Stomach (tissue), 19 donors: ENCODE measurements at places on chromosomes 12 and 14. TPM values are rescaled to one million over a fixed set of nuclear protein-coding genes. Genes with fewer than 3 reads are reported as not detected.

Gene KIF26A
- 1.2 TPM for total RNA-seq

Gene CLEC4C
- not detected for total RNA-seq

Gene ASIC1
- 3.5 TPM for total RNA-seq

Gene PLEKHD1
- total RNA-seq = not detected

Gene IFNG-AS1
- not detected for total RNA-seq

Gene RD3L
- not detected for total RNA-seq

Gene NGB
- 0.18 TPM for total RNA-seq

DNA sequence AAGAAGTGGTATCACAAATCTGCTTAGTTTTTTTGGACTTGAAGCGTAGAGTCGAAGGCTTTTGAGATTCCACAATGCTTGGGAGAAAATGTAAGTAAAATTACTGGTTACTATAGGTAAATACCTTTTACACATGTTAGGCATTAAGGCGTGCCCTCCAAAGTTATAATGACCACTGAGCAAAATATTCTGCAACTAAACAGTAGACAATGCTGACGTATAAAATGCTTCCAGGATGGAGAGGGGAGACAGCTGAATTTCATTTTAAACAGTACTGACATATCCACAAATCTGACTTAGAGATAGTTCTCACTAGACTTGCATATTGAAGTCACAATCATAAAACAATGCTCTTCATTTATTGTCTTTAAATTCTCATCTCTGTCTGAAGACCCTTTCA is 144.5 kb upstream of the DCN start:
- no peaks in the 10 kb centered on the region for H3K27me3 ChIP-seq
- H3K4me3 ChIP-seq = no peak overlapping the region
- no peaks in the 10 kb centered on the region for H3K4me1 ChIP-seq
- H3K36me3 ChIP-seq = no peaks in the 10 kb centered on the region
- no peak overlapping the region for H3K27ac ChIP-seq
- DNase-seq = no peak

GRCh38 chr12:83574142-83574541 is 887.4 kb downstream of the TMTC2 start:
- H3K27me3 ChIP-seq = no peaks in the 10 kb centered on the region
- no peaks in the 10 kb centered on the region for H3K36me3 ChIP-seq
- H3K4me1 ChIP-seq = peaks cover 5% of the 10 kb centered on the region
- H3K27ac ChIP-seq = peak overlapping the region; percentile 62
- no peak overlapping the region for H3K4me3 ChIP-seq

- no peak overlapping the region for H3K4me3 ChIP-seq
- DNase-seq = peak; percentile 85
- no peaks in the 10 kb centered on the region for H3K36me3 ChIP-seq
- peaks cover 7% of the 10 kb centered on the region for H3K27me3 ChIP-seq
- H3K4me1 ChIP-seq = peaks cover 48% of the 10 kb centered on the region
These were observed 111.9 kb downstream of the CALM1 start for GRCh38 chr14:90508536-90509254.

- no peak overlapping the region for H3K27ac ChIP-seq
- no peak for DNase-seq
- H3K4me1 ChIP-seq = no peaks in the 10 kb centered on the region
- no peak overlapping the region for H3K4me3 ChIP-seq
- H3K36me3 ChIP-seq = no peaks in the 10 kb centered on the region
These were observed 52.0 kb downstream of the RASSF9 start for GRCh38 chr12:85784096-85784720.

DNA sequence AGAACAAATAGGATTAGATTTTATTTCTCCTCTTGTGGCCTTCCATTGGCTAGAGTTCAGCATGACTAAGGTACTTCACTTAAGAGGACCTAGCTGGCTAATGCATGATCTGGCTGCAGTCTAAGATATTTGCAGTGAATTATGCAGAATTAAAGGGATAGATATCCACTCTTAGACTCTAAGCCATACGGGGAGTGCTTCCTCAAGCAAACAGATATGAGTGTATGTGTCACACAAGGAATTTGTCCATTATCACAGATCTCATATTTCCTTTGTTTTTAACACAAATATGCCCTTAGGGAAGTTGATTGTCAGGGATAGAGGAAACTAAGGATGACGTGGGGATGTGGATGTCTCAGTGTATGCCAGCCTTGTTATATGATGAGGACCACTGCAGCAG is 88.1 kb upstream of the DHRS4 start:
- no peak overlapping the region for H3K4me3 ChIP-seq
- no peak for DNase-seq
